Eye (tissue), 1 donor: ENCODE measurements at places on chromosomes 5 and 9.

DNA sequence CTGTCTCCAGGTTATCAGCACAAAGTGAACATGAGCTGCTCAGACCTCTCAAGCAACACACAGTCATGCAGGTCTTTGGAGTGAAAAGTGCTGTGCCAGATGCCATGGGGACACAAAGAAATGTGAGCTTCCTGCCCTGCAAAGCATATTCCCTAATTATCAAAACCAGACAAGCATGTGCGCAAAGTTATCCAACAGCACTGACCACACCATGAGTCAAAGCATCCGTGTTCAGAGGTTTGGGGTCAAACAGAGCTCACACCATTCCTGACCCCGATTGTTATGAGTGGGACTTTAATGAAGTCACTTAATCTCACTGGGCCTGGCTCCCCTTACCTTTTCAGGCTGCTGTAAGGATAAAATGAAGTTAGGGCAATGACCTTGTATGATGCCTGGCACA, 138.5 kb downstream of the SLIT3 start:
- no peak for DNase-seq

DNA sequence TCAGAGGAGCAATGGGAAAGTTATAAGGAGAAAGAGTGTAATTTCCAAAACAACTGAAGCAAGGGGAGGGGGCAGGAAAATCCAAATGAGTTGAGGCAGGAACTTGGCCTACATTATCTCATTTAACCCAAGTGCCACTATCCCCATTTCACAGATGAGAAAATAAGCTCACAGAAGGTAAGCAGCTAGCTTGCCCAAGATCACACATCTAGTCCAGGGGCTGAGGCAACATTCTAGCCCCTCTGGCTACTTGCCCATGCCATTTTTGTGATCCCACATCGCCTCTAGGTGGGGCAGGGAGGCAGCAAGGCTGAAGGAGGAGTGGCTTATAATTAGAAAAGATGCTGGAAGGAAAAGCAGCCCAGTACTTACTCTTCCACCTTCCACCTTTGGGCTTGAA, 2.6 kb upstream of the PSIP1 start:
- DNase-seq = no peak

DNA sequence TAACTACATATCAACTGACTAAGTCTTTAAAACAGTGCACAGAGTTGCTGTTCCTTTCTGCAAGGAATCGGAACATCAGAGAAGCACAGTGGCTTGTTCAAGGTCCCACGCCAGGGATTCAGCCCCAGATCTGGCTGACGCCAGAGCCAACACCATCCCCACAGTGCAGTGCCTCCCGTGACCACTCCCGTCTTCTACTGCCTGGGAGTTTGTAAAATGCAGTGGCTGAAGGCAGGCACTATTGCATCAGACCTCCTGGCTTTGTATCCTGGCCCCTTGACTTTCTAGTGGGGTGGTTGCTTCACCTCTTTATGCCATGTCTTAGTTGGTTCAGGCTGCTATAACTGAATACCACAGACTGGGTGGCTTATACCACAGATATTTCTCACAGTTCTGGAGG, 131.0 kb downstream of the NSG2 start:
- DNase-seq = no peak

DNA sequence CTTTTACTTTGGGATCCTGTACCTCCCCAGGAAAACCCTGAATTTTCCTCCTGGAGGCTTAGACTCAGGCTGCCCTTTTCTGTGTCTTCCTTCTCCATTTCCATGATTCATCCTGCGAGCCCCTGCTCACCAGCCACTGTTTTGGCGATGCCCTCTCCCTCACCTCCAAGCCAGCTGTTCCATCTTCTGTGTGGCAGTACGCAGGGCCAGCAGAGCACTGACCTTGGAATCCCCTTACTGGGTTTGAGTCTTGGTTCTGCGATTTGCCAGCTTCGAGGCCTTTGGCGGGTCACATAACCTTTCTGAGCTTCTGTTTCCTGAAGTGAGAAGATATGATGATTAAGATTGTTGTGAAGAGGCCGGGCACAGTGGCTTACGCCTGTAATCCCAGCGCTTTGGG, 7.2 kb downstream of the PPARGC1B start:
- DNase-seq = no peak

DNA sequence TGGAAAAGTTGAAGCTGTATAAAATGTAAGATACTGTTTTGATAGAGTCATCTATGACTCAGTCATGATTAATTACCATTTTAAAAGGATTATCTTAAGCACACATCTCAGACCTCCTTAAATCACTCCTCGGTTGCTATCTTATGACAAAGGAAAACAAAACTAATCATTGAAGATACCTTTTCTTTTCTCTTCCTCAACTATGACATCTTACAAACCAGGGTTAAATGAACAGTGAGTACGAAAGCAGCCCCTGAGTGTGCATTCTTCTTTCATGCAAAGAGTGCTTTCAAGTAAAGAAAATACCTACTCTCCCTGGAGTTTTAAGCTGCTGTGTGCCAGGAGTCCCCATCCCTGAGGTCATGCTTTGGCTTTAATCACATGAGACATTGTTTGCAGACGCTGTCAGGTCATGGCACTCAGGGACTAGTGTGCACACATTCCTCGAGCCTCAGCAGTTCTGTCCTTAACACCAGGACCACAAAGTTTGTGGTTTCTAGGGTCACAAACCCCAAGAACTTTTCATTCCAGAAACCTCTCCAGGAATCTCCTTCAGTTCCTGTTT, 86.7 kb upstream of the ICE1 start:
- DNase-seq = peak; percentile 45

DNA sequence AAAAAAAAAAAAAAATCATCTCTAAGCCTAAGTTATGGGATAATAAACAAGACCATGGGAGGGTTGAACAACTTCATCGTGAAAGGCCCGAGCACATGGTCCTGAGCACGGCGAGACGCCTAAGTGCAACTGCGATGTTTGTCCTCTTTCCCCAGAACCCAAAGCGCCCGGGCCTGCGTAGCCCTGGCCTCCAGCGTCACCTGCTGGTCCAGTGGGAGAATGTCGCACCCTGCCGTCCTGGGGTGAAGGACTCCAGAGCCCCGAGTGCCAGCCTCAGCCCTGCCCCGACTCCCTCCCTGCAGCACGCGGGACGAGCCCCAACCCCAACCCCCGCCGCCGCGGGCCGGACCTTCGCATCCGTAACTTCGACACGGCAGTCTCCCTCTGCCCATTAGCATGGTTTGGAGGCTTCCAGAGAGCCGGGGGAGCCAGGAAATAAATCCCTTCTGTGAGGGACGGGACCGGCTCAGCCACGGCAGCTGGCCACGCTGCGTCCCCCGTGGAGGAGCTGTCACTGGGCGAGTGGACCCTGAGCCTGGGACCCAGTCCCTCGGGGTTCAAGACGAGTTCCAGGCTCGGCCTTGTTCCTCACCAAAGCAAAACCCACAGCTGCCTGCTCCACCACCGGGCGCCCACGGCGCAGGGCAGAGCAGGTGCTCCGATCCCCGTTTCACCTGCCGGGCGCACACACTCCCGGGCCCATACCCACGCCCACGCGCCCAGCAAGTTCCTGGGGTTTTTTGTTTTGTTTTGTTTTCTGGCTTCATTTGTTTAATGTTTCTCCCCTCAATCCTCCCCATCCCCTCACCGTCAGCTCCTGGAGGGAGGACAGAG, 132.5 kb upstream of the HAND1 start:
- DNase-seq = peak; percentile 92

- no peak for DNase-seq
Measured at GRCh38 chr9:86201474-86202337, 57.8 kb downstream of the C9orf153 start.

DNA sequence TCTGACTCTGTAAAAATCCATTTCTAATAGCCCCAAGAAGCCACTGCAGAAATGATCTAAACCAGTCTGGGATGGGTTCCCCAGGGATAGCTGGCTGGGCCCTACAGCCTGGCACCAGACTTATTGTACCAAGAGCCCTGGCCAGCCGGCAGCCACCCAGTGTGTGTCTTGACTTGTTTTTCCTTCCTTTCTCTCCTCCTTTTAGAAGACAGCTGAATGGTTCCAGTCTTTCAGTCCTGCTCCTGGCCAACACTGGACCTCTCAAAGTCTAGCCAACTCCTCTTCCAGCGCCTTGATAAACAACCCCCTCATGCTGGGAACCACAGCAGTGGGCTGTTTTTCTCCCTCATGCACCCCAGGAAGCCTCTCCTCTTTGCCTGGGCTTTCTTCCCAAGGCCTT, 34.1 kb downstream of the ATOX1 start:
- no peak for DNase-seq

- no peak for DNase-seq
Measured at GRCh38 chr9:15889555-15889954, 336.7 kb downstream of the CCDC171 start.

DNA sequence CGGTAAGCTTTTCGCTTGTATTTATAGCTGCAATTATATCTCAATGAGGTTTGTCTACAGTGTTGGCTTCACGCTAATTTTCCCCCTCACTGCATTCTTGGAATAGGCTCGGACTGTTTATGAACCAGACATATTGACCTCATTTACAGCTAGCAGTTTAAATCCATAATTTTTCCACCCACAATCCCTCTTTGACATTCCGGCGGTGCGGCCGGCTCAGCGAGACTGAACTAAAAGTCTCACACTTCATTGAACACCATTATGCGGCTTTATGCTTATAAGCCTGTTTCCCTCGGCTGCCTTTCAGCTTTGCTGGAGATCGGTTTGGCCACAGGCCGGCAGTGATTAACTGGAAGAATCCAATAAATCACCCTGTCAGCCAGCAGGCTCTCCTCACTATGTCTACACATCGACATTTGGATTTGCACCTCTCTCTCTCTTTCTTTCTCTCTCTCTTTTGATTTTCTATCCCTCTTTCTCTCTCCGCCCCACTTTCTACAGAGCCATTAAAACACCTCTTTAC, 315.0 kb upstream of the TLE4 start:
- peak; percentile 97 for DNase-seq

GRCh38 chr9:133415170-133415569, 2.6 kb downstream of the REXO4 start:
- no peak for DNase-seq

DNA sequence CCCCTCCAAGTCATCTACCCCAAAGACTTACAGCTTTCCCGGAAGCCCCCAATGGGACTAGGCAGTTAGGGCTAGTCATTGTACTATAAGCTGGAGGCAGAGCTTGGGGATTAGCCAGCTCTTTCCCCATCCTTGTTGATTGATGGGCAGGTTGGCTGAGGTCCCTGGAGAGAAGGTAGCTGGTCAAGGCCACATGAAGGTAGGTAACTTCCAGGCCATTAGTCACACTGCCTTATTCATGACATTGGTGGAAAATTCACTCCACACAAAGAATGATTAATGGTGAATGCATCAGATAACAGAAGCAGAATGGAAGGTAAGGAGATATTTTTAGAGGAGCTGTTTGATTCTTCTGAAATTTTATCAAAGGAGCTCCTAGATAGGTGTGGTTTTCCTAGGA, 49.5 kb upstream of the TGFBR1 start:
- no peak for DNase-seq

GRCh38 chr5:58703925-58704555, 121.2 kb downstream of the RAB3C start:
- no peak for DNase-seq

DNA sequence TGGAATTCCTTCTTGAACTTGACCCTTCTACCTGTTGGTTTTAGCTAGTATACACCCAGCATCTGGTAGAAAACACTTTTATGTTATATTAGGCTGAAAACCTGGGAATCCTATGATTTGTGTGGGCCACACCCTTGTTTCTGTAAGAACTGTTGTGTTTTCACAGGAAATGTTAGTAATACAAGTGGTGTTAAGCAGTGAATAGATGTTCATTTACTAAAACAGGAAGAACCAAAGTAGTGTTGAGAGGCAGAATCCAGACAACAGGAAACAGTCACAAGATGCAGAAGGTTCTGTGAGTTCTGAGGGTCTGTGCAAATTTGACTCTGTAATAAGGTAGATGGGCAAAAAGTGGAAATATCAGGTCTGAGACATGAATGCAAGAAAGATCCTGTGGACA, 73.0 kb upstream of the RAI14 start:
- no peak for DNase-seq

GRCh38 chr9:6198251-6198650, 17.4 kb upstream of the IL33 start:
- DNase-seq = no peak

DNA sequence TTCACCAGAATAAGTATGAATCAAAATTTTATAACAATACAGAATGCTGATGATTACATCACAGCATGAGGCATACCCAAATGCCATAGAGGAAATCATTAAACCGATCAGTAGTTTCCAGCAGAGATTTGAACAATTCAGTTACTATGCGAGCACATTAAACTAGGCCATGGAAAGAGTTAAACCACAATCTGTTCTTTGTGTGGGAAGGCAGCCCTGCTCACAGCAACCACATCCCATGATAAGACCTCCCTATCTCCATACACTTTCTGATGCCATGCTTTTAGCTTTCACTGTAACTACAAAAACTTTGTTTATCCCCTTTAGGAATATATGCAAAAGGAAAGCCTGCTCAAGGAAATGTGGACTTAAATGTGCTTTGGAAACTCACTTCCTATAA, 4.5 kb downstream of the NFIB start:
- peak; percentile 72 for DNase-seq

GRCh38 chr9:100281066-100281465, 71.7 kb downstream of the TEX10 start:
- DNase-seq = no peak

GRCh38 chr5:7897014-7897600, 28.2 kb downstream of the MTRR start:
- peak; percentile 10 for DNase-seq

DNA sequence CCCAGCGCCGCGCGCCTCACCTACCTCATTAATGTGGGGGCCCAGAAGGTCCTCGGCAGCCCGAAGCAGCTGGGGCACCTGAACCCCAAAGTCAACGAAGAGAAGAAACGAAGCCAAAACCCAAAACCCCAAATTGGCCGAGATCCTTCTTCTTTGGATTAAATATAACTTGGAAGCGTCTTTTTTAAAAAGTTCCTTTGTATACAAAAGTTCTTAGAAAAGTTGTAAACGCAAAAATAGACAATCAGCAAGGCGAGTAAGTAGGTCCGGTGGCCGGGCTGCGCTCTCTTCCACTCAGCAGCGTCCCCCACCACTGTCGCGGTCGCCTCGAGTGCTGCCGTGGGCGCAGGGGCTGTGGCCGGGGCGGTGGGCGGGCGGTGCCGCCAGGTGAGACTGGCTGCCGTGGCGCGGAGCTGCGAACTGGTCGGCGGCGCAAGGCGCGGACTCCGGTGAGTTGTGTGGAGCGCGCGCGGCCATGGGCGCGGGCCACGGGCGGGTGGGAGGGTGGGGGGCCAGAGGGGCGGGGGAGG, 360 bp downstream of the KLF4 start:
- peak; percentile 77 for DNase-seq
